ENCODE measurements at places on chromosomes 3 and 15.

GRCh38 chr3:183958775-183959174, 58.9 kb downstream of the ABCC5 start:
- no peak for DNase-seq

DNA sequence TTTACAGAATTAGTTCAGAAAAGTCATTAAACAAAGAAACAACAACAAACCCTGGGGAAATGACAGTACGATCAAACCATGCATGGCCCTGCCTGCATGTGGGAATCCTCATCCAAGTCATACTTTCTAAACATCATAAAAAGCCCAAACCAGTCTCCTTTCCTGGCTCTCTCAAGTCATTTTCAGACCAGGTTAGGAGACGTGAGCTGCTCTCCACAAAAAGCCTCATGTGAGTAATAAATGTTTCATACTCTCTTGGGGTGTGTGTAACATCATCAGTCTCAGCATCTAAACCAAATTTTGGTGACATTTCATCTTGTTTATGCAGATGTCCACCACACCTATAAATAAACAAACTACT, 18.9 kb downstream of the GREM1 start:
- no peak for DNase-seq

- no peak for DNase-seq
Observed at GRCh38 chr15:28105224-28105791, 6.2 kb upstream of the OCA2 start.

DNA sequence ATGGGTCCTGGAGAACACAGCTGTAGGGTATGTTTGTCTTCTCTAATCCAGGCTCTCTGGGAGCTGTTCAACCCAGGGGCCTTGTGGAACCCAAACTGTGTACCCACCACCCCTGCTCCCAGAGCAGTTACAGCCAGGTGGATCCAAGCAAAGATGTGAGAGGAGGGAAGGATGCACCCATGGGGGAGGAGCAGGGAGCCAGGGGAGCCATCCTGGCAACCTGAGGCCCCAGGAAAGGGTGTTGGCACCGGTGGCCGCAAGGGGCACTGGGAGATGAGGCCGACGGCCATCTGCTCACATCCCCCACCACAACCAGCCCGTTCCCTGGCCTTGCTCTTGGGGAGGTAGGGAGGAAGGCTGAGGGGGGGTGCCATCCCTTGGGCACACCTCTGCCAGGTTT, 43.2 kb downstream of the CMTM6 start:
- DNase-seq, result no peak

GRCh38 chr3:33060609-33061337, 36.2 kb downstream of the GLB1 start:
- DNase-seq, result no peak

DNA sequence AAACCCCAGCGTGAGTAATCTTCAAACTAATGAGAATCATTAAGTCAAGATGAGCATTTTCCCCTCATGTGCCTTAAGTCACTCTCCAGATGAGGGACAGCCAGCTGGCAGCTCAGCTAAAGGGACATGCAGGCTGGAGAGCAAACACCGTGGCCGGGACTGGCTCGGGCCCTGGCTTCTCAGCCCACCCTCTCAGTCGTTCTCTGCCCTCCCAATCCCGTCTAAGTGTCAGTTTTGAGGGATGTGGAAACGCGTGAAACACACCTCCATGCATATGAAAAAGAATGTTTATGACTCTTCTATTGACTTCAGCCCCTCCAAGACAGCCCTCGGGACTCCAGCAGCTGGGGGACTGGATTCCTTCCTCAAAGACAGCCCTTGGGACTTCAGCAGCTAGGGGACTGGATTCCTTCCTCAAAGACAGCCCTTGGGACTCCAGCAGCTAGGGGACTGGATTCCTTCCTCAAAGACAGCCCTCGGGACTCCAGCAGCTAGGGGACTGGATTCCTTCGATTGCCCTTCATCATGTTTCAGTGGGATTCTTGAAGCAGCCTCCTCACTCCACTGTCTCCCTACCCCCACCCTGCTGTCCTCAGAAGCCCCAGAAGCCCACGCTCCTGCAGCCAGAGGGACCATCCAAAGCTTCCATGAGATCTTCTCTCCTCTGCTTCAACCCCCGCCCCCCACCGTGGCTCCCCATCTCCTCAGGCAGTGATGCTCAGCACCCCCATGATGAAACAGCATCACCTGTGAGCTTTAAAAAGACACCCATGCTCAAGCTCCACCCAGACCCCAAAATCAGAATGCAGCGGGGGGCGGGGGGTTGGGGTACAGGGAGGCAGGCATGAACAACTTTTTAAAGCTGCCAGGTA, 228.9 kb downstream of the XXYLT1 start:
- no peak for DNase-seq

DNA sequence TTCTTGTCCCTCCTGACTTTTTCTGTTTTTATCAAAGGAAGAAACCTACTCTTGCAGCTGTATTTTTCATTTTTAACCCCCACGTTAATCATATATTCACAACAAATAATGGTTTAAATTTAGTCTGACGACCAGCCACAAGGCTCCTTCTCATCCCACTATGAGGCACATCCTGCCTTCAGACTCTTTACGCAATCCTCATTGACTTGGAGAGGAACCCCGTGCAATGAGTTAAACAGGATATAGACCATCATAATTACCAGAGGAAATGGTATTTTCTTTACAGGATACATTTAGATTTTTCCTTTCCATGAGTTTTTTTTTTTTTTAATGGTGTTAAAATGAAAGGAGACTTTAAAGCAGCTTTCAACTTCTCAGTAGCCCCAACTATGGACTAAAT, 68.5 kb downstream of the WWTR1 start:
- no peak for DNase-seq

GRCh38 chr15:41804361-41804760, 23.5 kb upstream of the JMJD7 start:
- DNase-seq, result no peak

GRCh38 chr15:66126456-66126855, 127.1 kb downstream of the MEGF11 start:
- no peak for DNase-seq

GRCh38 chr15:29143909-29144635, 125.5 kb downstream of the NSMCE3 start:
- no peak for DNase-seq

DNA sequence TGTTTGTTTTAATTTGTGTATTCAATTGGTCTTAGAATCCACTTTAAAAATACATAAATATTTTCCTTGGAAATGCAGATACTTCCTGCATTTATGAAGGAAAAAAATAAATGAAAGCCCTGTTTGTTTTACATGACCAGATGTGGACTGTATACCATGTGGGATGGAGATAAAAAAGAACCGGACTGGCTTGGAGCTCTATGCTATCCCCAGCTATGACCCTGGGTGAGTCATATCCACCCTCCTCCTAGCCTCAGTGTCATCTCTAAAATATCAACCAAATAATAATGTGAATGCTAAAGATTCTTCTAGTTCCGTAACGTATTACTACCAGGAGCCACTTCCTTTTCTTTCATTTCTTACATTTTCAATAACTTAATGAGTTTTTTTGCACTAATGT, 44.5 kb upstream of the PDZRN3 start:
- DNase-seq, result no peak

GRCh38 chr3:185818267-185818875, 6.5 kb downstream of the IGF2BP2 start:
- no peak for DNase-seq

DNA sequence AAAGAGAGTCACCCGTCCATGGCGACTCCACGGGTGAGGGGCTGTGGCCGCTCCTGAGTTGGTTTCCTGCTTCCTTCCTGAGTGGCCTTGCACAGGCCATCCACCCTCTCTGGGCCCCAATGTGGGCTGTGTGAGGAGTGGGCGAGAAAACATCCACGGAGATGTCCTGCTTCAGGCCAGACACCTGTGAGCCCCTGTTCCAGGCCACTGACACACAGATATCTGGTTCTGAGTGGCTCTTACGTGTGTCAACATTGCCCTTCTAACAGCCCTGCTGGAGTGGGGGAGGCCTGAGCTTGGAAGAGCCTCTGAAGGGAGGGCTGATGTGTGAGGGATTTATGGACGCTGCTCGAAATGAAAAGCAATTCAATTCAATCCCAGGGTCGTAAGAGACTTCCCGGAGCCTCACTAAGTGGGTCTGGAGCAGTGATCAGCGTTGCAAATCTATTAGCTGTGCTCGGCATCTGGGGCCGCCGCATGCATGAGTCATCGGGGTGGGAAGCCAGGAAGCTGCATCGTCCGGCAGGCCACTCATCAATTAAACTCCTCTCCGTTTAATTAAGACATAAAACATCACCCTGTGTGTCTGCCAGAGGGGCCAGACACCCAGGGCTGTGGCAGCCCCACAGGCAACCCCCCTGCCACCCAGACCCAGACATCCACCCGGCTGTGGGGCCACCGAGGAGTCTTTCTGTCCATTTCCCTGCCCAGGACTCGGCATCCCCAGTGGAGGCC, 20.0 kb upstream of the PRR23E start:
- no peak for DNase-seq

DNA sequence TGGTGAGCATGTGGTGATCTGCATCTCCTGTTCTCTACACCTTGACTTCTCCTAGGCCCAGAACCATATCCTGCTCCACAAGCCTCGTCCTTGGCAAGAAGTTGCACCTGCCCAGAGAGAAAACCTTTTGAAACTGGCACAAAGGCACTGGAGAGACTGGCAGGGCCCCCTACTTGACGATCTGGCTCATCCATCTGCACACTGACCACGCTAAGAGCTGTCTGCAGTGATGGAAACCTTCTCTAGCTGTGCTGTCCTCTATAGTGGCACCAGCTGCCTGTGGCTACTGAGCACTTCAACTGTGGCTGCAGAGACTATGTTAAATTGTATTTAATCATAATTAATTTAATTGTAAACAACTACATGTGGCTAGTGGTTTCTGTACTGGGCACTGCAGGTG, 26.2 kb upstream of the SRP14 start:
- DNase-seq, result no peak

- DNase-seq, result no peak
Observed at GRCh38 chr15:67253549-67254237, 768 bp downstream of the AAGAB start.

GRCh38 chr3:123880998-123881561, 3.1 kb downstream of the MYLK start:
- no peak for DNase-seq

DNA sequence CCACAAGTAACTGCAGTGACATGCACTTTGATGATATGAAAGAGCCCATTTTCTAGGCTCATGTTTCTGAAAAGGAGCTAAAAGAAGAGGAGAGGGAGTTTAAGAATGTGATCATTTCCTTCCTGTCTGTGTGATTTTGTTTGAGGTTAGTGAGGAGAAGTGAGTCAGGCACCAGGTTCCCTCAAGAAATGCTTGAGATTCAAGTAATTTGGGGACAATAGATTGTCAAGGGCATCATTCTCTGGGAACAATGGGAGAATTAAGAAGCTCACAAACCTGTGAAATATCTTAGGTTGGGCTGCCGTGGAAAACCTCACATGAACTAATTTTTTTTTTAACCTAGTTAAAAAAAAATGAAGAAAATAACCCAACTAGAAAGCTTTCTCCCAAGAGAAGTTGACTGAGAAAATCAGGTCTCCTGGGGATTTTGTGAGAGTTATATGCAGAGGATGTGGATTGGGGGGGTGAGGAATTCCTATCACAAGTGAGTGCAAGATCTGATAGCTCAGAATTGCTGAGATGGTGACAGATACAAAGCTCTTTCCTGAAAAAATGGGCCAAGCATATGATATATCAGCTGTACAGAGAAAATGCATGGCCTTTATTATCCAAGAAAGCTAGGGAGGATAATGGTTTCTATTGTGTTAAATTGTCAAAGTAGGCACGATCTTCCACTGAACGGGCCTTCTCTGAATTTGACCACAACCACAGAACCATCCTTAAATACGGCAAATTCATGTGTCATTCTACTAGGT, 203.3 kb downstream of the FEZF2 start:
- no peak for DNase-seq

DNA sequence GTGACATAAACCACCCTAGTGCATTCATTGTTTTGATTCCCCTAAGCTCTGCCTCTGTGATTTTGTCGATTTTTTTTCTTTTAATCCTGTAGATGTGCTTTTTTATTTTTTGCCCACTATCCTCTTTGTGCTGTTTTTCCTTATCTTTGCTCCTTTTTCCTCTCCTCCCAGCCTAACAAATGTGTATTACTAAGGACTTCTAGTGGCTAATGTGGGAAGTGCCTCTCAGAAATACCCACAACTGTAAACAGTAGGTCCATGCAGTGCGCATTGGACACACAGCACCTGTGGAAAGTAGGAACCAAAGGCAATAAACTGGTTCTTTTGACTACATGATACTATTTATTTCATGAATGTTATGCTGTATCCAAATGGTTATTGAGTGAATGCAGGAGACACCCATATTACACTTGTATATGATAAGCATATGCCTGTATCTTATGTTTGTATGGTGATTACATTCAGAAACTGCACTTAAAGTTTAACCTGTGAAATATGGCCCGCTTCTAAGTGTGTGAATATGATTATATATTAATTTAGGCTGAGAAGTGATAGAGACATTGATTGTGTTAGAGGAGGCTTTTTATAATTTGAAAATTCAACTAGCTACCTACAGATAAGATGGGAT, 147.8 kb downstream of the PLCL2 start:
- DNase-seq, result no peak

GRCh38 chr3:48855681-48856447, 8.2 kb upstream of the PRKAR2A start:
- no peak for DNase-seq

DNA sequence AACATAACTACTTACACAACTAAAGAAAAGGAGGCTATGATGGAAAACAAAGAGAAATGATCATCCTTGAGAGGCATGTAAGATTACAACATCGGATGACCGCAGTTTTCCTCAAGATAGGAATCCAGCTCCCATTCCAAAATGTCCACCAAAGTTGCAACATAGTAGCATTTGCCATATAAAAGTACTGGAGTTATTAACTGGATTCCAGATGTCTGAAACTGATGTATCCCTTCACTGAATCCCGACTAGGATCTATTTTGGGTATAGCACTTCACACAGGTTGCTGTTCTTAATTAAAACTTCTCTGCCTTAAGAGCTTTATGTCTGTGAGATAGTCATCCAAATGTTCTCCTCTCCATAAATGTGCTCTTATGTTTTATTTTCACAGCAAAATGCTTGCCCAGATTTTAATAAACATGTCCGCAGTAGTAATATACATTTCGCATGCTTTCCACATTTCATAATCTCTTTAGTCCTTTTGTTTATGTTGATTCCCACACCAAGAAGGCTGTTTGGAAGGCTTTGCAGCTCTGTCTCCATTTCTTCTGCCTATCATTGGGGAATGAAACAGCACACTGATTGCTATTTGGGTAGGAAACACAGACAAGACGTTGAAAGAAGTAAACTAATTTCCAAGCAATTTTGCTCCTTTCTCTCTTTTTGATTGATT, 716.5 kb upstream of the CFAP20DC start:
- no peak for DNase-seq

DNA sequence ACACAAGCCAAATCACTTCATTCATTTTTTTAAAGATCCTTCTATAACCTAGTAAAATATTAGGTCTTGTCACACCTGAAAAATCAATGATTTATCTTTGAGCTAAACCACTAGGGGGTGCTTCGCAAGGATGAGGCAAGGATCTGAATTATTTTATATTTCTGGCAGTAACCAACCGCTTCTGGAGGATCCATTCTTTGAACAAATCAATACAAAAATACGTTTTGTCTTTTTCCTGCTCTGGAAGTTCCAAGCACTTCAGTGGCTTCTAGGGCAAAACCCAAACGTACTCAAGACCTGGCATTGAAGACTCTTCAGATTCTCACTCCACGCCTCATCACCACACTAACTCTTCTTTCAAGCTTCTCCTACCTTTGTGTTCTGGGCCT, 486 bp downstream of the LSG1 start:
- DNase-seq, result no peak
